ENCODE measurements at places on chromosomes 6 and 20. TPM values are rescaled to one million over a fixed set of nuclear protein-coding genes. Genes with fewer than 3 reads are reported as not detected.

GRCh38 chr20:52817981-52818380 lies 154.2 kb upstream of the TSHZ2 start:
- DNase-seq, result no peak

- no peak for DNase-seq
Measured at GRCh38 chr6:95197590-95197989, 379.7 kb upstream of the MANEA start.

DNA sequence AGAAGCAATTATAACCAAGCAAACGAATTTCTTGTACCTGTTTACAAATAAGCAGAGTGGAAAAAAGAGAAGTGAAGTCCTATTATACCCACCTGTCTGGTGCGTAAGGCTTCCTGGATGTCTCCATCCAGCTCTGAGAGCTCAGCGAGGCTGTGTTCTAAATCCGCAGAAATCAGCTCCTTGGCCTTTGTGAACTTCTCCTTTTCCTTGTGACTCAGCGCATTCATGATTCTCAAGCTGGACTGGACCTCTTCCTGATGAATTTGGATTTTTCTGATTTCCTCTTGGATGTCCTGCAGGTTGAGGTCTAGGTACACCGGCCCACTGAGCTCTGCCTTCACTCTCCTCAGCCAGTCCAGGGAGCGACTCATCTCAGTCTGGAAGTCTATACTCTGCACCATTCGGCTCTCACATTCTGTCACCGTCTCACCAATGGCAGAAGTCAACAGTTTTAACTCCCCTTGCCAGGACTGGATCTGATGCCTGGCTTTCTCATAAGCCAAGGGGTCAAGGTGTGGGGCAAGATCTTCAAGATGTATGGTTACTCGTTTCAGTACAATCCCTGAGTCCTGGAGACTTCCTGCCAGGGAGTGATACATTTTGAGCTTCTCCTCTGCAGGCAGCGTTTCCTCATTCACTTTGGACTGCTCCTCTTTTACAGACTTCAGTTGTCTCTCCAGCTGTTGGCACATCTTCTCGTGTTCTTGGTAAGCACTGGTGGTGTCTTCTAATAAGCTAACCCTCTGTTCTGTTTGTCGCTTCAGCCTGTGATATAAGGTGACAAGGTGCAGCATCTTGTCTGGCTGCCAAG lies 307.3 kb downstream of the SYNE1 start:
- DNase-seq, result no peak

MAP3K5 gene
- 7.0 TPM for total RNA-seq

LHFPL5 gene
- not detected for total RNA-seq

Data from endothelial cell of umbilical vein (primary cell).